ENCODE measurements at places on chromosomes 3 and 15. TPM values are rescaled to one million over a fixed set of nuclear protein-coding genes. Genes with fewer than 3 reads are reported as not detected.

UROC1 gene
- not detected for polyA plus RNA-seq

XPC gene
- 12.6 TPM for polyA plus RNA-seq

KCNMB2 gene
- 0.05 TPM for polyA plus RNA-seq

RGMA gene
- polyA plus RNA-seq, result 30.9 TPM

SOX2 gene
- 23.6 TPM for polyA plus RNA-seq

GCNT3 gene
- polyA plus RNA-seq, result 8.3 TPM

ZBED2 gene
- 11.2 TPM for polyA plus RNA-seq

BCHE gene
- 4.4 TPM for polyA plus RNA-seq

SLC12A1 gene
- polyA plus RNA-seq, result not detected

PML gene
- polyA plus RNA-seq, result 16.9 TPM

TIMMDC1 gene
- 46.3 TPM for polyA plus RNA-seq

ZNF445 gene
- polyA plus RNA-seq, result 1.4 TPM

FOXB1 gene
- not detected for polyA plus RNA-seq

FETUB gene
- polyA plus RNA-seq, result 5.0 TPM

SLCO3A1 gene
- polyA plus RNA-seq, result 18.2 TPM

CCDC54 gene
- polyA plus RNA-seq, result not detected

RHOV gene
- 138 TPM for polyA plus RNA-seq

Data from esophagus (tissue), 2 donors.